ENCODE measurements at places on chromosomes 2 and 18. TPM values are rescaled to one million over a fixed set of nuclear protein-coding genes. Genes with fewer than 3 reads are reported as not detected.

Gene DAPL1
- total RNA-seq = not detected

Gene SKOR2
- not detected for total RNA-seq

Gene MAP3K19
- total RNA-seq = not detected

Gene LRP1B
- total RNA-seq = 0.44 TPM

Gene COPS9
- total RNA-seq = 232 TPM

DNA sequence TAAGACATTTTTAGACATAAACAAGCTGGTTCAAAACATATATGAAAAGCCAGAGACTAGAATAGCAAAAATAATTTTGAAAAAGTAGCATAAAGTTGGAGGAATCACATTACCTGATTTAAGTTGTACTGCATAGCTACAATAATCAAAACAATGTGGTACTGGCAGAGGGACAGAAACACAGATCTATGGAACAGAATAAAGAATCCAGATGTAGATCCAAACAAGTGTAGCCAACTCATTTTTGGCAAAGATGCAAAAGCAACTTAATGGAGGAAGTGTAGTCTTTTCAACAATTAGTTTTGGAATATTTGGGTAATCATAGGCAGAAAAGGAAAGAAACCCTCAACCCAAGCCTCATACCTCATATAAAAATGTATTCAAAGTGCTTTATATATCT, 278.7 kb upstream of the ZNF521 start:
- DNase-seq = no peak

- DNase-seq = no peak
Observed at GRCh38 chr2:149731079-149731478, 143.5 kb upstream of the MMADHC start.

GRCh38 chr2:239363946-239364637, 36.7 kb downstream of the HDAC4 start:
- DNase-seq = no peak

DNA sequence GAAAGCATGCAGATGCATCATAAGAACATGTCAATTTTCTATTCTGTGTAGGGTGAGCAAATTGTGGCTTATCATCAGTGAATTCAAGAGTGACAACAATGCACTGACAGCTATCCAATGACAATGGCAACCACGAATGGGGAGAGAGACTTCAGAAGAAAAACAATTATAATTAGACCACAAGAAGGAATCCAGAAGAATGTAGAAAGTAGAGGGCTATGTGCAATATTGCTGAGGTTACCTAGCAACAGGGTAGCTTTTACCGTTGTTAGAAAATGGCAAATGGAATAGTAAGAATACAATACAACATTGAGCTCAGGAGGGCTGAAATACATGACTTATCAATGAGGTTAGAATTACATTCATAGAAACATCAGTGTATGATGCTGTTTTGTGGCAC, 71.1 kb upstream of the SESTD1 start:
- no peak for DNase-seq

DNA sequence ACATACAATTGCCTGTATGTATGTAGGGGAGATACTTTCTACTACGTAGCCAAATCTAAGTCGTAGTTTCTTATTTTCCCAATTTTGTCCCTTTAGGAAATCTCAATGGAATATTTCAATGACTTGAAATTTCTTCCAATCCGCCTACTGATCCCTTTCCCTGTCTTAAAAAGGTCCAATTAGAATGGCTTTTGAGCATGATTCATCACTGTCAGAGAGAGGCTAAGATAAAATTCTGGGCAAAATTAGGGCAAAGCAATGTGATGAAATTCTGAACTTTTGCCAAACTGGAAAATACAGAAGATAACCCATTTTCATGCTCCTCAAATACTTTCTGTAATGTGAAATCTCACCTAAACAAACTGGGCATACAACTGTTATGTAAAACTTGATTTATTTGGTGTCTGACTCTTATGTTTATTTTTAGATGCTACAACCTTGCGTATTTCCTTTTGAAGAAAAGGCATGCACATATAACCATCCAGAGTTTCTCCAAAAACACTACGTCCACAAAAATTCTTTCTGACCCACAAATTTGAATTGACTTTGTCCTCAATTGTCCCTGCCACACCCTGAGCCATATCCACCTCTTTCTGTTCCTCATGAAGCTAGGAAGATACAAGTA, 147.1 kb downstream of the IKZF2 start:
- no peak for DNase-seq

DNA sequence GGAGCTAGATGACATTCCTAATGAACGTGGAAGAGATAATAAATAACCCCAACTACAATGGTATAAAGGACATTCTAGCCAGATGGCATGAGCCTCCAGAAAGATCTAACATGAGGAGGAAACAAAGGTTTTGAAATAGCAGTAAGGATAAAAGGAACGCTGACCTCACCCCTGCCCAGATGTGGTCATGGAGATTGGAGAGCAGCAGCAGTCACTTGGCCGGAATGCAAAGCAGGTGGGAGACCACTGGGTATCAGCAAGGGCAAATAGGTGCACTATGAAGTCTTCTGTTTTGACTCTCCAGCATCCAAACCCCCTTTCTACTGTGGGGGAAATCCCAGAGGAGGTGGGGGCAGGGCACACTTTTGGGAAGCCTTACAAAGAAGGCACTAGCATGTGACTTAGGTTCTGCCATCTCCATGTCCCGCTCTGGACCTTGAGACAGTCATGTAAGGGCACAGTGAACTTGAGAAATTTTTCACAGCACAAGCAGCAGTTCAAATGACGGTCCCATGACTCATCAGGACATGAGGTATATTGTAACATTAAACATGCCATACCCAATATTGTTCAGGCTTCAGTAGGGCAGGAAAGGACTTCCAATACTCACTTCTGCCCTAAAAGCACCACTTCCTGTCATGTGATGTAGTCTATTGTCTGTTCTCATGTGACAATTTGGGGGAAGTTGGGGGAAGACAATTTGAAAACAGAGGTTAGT, 55.2 kb downstream of the METTL4 start:
- no peak for DNase-seq

GRCh38 chr2:236879416-236879963, 206.2 kb upstream of the COPS8 start:
- no peak for DNase-seq

DNA sequence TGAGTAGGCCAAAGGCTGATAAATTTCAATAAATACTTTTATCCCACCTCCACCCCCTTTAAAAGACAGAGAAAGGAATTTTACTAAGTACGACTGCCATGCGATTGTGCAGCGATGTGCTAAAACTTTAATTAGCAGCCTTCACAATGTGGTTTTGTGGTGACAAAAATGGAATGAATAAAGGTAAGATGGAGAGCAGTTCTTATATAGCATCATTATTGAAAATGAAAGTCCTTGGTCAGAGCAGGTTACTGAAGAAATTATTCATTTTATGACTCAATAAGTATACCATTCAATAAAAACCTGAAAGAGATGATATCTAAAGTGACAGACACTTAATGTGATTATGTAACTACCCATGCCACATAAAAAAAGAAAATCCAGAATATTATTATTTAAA, 33.2 kb upstream of the MTIF2 start:
- DNase-seq = no peak

DNA sequence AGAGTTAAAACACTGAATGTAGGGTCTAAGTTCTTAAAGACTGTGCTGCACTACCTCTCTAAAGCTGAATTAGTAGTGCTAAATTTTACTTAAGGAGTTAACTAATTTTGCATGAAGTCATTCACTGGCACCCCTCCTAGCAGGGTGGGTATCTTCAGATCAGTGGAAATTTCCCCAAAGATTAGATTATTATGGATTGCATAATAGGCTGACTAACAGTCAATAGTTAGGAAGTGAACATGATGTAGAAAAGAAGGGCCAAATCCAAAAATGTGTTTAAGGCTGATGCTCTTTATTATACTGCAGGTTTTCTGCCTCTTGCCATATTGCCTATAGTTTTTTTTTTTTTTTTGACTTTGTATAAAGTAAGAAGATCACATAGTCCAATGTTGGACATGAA, 5.2 kb downstream of the ZNF638 start:
- DNase-seq = no peak

DNA sequence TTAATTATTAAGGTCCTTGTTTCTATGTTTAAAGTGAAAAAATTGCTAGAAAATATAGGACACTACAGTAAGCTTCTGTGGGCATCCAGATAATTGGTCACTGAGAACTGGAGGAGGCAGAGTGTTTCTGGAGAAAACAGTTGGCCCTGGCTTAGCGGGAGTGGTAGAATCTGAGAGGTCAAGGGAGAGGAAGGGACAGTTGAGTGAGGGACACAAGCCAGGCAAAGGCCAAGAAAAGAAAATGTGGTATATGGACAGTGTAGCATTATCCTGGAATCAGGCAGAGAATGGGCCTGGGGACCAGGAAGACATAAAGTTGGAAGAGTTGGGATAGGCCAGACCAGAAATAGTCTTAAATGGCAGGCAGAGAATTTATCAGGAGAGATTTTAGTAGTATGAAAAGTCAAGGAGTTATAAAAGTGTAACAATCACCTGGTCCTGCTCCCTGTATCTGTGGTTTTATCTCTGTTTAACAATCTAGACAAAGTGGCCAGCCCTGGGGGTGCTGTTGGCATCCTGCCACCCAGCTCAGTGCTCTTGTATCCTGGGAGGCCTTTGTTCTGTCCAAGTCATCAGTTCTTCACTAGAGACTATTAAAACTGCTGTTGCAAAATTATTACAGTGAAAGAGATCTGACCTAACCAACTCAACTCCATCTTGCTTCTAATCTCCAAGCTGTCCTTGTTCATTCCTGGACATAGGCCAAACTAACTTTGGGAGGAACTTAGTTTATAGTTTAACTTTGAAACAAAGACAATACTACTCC, 15.4 kb upstream of the MSGN1 start:
- peak; percentile 30 for DNase-seq

DNA sequence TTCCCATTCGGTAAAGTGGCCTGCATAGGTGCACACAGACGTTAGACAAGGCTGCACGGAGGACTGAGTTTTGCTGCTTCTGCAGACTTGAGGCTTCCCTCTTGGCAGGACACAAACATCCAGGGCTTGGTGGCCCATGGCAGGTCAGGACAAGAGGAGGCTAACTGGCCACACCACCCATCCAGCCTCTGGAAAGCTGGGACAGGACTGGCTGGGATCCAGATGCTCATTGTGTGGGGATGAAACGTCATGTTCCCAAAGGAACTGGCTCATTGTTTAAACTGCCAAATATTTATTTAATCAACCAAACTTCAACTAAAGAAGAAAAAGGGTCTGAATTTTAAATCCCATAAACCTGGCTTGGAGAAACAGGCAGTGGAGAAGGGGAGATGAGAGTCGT, 239.1 kb upstream of the EPAS1 start:
- DNase-seq = no peak

DNA sequence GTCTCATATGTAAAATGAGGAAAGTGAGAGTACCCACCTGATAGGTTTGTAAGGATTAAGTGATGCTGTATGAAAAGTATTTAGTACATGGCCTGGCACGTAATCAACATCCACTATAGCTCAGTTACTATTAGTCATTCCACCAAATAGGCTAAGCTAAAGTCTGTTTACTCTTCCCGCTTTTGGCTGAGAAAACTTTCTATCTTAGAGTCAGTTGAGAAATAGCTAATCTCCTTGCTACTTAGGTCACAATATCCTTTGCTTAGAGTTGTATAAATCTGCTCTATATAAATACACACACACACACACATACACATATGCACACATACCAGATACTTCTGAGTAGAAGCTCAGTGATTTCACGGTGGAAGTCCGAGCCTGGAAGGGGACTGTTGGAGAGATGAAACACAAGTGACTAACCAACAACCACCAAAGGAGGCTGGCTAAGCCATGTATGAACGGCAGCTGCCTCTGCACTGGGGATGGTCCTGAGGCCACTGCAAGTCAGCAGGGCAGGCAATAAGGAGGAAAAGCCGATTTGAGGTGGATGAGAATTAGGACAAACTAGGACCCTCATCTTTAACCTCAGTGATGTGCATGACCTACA, 104.6 kb upstream of the EPHA4 start:
- no peak for DNase-seq

DNA sequence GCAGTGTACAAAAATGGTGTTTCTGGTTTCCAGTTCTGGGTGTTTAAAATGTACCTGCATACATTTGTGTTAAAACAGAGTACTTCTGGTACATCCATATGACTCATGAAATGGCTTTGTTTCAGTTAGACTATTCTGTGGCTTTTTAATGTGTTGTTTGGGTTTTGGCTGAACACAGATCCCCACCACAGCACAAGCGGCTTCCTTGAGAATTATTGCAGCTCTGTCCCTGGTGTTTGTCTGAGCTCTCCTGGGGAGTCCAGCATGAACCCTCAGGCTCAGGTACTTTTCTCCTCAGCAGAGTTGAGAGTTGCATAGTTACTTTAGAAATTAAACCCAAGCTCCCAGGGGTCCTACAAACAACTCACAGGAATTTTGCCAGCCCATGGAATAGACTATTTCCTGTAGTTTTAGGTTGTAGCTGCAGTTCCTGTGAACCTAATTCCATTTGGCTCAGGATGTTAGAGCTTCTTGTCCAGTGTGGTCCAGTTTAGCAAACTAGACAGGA, 64.8 kb upstream of the EML6 start:
- DNase-seq = no peak

DNA sequence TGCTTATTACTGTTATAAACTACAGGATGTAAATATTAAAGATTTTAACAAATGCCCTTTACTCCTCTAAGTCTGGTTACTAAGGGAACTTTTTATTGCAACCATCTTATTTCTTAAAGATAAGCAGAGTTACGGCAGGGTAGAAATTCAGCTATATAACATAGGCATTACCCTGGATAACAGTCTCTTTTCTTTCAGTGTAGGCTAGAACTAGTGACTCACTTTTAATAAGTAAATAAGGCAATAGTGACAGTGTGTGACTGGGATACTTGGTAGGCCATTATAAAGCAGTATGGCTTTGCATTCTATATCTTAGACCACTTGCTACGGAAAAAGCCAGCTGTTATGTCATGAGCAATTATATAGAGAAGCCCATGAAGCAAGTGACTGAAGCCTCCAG, 1041.0 kb upstream of the NRXN1 start:
- DNase-seq = no peak

- no peak for DNase-seq
Observed at GRCh38 chr2:47602996-47603395, 179.9 kb upstream of the MSH6 start.

- DNase-seq = no peak
Observed at GRCh38 chr2:29113027-29113686, 2.1 kb upstream of the CLIP4 start.

DNA sequence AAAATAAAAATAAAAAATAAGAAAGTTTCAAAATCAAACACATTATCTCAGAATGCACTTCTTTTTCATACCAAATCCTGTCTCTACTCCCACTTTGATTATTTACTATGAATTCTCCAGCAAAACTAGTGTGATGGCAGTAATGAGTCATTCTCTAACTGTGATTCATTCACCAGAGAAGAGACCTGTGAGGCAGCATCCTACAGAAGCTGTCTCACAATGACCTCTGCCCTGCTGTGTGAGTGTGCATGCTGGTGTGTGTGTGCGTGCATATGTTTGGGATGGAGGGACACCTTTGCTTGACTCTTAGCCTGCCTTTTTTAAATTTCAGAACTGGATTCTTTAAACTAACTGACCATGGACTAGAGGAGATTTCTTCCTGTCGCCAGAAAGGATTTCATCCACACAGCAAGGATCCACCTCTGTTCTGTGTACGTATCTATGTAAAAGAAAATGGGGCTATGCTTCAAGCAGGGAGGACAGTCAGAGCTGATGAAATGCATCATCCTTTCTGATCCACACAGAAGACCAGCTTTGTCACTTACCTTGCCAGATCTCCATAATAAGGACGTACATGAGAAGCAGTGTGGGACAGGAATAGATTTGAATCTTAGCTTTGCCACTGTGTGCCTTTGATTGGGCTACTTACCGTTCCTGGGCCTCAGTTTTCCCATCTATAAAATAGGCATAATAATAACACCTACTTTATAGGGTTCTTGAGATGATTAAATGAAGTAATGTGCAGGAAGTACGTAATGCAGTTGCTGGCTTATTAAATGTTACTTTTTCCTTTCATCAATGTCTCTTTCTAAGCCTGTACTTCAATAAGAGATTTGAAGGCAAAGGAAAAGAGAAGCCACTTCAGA, 31.2 kb downstream of the STAMBP start:
- no peak for DNase-seq
